ENCODE measurements at places on chromosomes 4 and X. TPM values are rescaled to one million over a fixed set of nuclear protein-coding genes. Genes with fewer than 3 reads are reported as not detected.

GRCh38 chr4:175562111-175562510 lies 250.0 kb downstream of the GPM6A start:
- no peaks in the 10 kb centered on the region for H3K4me1 ChIP-seq
- no peak overlapping the region for H3K27ac ChIP-seq
- DNase-seq, result no peak
- H3K4me3 ChIP-seq, result no peak overlapping the region
- H3K36me3 ChIP-seq, result no peaks in the 10 kb centered on the region

DNA sequence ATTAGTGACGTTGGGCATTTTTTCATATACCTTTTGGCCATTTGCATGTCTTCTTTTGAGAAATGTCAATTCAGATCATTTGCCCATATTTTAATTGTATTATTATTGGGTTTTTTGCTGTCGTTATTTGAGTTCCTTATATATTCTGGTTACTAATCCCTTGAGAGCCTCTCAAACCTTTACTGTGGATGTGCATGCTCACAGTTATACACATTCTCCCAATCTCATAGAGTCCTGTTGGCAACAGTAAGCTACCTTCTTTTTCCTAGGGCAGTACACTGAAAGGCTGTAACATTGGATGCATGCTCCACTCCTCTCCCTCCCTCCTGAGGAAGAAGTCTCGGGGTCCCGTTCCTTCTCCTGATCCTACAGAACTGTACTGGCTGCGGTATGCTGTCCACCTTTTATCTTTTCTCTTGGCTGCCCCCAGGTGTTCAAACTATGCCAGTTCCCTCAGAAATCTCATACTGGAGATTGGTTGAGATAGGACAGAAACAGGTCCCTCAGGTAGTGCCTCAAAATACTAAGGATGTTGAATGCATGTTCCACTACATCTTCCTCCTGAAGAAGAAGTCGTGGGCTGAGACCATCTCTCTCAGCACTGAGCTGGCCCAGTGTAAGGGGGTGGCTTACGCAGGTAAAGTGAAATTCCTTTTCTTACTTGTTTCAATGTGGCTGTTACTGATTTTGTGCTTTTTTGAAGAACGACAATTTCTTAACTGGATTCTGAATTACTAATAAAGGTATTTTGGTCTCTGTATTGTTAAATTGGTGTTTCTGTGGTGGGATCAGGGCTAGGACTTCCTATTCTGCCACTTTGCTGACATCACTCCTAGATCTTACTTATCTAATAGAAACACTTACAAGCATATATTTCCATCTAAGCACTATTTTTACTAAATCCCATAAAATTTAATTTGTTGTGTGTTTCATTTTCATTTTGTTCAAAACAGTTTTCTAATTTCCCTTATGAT lies 145.4 kb upstream of the HUWE1 start:
- H3K4me3 ChIP-seq, result no peak overlapping the region
- no peaks in the 10 kb centered on the region for H3K36me3 ChIP-seq
- no peaks in the 10 kb centered on the region for H3K27me3 ChIP-seq
- H3K4me1 ChIP-seq, result no peaks in the 10 kb centered on the region

- H3K27me3 ChIP-seq, result no peaks in the 10 kb centered on the region
- H3K36me3 ChIP-seq, result no peaks in the 10 kb centered on the region
These were observed 82.9 kb upstream of the PNPLA4 start for GRCh38 chrX:8010105-8010504.

DNA sequence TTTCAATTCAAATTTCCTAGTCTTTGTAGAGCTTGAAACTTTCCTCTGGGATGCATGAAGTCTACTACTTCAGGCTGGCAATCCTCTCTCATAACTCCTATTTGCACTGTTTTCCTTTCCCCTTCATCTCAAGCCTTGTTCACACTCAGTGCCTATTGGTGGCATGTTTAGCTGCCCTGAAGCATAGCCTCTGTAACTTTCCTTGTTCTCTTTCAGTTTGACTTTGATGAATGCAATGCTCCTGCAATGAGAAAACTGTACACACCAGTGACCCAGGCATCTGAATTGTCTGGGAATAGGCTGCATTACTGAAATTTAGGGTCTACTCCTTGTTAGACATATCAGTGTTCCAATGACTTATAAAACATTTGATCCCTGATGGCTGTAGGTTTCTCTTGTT lies 81.7 kb downstream of the ANK2 start:
- H3K27me3 ChIP-seq, result no peaks in the 10 kb centered on the region
- no peak overlapping the region for H3K27ac ChIP-seq
- no peaks in the 10 kb centered on the region for H3K36me3 ChIP-seq
- no peak overlapping the region for H3K4me3 ChIP-seq
- DNase-seq, result no peak

- H3K27me3 ChIP-seq, result no peaks in the 10 kb centered on the region
- H3K36me3 ChIP-seq, result no peaks in the 10 kb centered on the region
- DNase-seq, result no peak
- H3K4me1 ChIP-seq, result no peaks in the 10 kb centered on the region
- no peak overlapping the region for H3K4me3 ChIP-seq
These were observed 95.4 kb downstream of the NYX start for GRCh38 chrX:41542536-41542935.

- H3K4me3 ChIP-seq, result peak within 1 kb of the TSS; percentile 26
- no peak within 1 kb of the TSS for H3K27ac ChIP-seq
- no peaks in the 10 kb centered on the region for H3K36me3 ChIP-seq
- H3K4me1 ChIP-seq, result peaks cover 9% of the 10 kb centered on the region
- DNase-seq, result peak; percentile 26
- H3K27me3 ChIP-seq, result no peaks in the 10 kb centered on the region
These were observed at the start of gene RAB39B for GRCh38 chrX:155263854-155264628. TSS of gene RAB39B (minus strand) at chrX:155264491. CDS start at chrX:155264288, 203 bp downstream.

GRCh38 chr4:171979461-171979860 lies 166.3 kb downstream of the GALNTL6 start:
- H3K36me3 ChIP-seq, result no peaks in the 10 kb centered on the region
- no peaks in the 10 kb centered on the region for H3K27me3 ChIP-seq
- H3K4me3 ChIP-seq, result no peak overlapping the region
- no peak overlapping the region for H3K27ac ChIP-seq

- H3K27me3 ChIP-seq, result no peaks in the 10 kb centered on the region
- H3K36me3 ChIP-seq, result no peaks in the 10 kb centered on the region
- no peak overlapping the region for H3K4me3 ChIP-seq
- DNase-seq, result no peak
- no peak overlapping the region for H3K27ac ChIP-seq
These were observed 112.5 kb downstream of the MAPK10 start for GRCh38 chr4:86247320-86247719.

DNA sequence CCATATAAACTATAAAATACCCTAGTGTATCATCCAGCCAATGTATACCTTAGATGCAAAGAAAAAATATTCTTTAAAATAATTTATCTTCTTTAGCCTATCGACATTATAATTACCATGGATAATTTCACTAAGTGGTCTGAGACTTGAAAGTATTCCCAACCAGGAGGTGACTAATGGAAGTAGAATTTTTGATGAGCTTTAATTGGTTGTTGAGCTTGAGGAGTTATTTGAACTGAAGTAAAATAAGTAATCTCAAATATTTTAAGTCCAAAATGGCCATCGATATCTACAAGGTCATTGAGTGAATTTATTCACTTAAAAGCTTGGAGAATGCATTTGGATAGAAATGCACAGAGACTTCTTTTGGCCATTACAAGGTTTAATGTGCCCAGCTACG lies 436.2 kb downstream of the TLL1 start:
- H3K27me3 ChIP-seq, result no peaks in the 10 kb centered on the region
- H3K27ac ChIP-seq, result no peak overlapping the region
- H3K4me1 ChIP-seq, result no peaks in the 10 kb centered on the region
- no peak for DNase-seq

- no peaks in the 10 kb centered on the region for H3K36me3 ChIP-seq
- H3K27me3 ChIP-seq, result no peaks in the 10 kb centered on the region
- no peak overlapping the region for H3K4me3 ChIP-seq
- no peak for DNase-seq
These were observed 94.9 kb downstream of the EMCN start for GRCh38 chr4:100422894-100423293.

- DNase-seq, result no peak
- no peak overlapping the region for H3K27ac ChIP-seq
- H3K4me3 ChIP-seq, result no peak overlapping the region
- H3K27me3 ChIP-seq, result no peaks in the 10 kb centered on the region
These were observed 342.6 kb downstream of the GPM6A start for GRCh38 chr4:175469514-175469913.

GRCh38 chr4:180189666-180190065 lies 2053.5 kb upstream of the TENM3 start:
- no peak overlapping the region for H3K27ac ChIP-seq
- H3K36me3 ChIP-seq, result no peaks in the 10 kb centered on the region
- DNase-seq, result no peak

GRCh38 chr4:2914256-2915126 lies 48.7 kb downstream of the NOP14 start:
- DNase-seq, result no peak
- no peaks in the 10 kb centered on the region for H3K4me1 ChIP-seq
- H3K4me3 ChIP-seq, result no peak overlapping the region
- H3K27me3 ChIP-seq, result no peaks in the 10 kb centered on the region

Gene ODAPH
- not detected for total RNA-seq

Gene RAPGEF2
- total RNA-seq, result 24.3 TPM

Gene SLC4A4
- not detected for total RNA-seq

Gene GPR50
- total RNA-seq, result not detected

Data from HepG2 (cell line).